Stimulated activated CD4-positive, alpha-beta T cell treated with anti-CD3 and anti-CD28 coated beads, Interleukin-15, amount 100 ng/mL, for 1 hour (primary cell): ENCODE measurements at places on chromosomes 7 and 10.

DNA sequence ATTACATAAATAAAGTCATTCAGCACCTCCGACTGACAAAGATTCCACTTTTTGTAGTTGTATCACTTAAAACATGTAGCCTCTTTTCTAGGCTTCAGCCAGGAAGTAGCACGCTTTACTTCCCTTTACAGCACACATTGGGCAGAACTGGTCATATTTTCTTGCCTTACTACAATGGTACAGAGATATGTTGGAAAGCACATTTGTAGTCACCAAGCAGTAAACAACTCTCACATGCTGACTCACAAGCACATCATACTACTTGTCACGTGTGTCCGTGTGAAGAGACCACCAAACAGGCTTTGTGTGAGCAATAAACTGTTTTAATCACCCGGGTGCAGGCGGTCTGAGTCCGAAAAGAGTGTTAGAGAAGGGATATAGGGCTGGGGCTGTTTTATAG lies 1071.8 kb downstream of the DNAJB9 start:
- DNase-seq: no peak

DNA sequence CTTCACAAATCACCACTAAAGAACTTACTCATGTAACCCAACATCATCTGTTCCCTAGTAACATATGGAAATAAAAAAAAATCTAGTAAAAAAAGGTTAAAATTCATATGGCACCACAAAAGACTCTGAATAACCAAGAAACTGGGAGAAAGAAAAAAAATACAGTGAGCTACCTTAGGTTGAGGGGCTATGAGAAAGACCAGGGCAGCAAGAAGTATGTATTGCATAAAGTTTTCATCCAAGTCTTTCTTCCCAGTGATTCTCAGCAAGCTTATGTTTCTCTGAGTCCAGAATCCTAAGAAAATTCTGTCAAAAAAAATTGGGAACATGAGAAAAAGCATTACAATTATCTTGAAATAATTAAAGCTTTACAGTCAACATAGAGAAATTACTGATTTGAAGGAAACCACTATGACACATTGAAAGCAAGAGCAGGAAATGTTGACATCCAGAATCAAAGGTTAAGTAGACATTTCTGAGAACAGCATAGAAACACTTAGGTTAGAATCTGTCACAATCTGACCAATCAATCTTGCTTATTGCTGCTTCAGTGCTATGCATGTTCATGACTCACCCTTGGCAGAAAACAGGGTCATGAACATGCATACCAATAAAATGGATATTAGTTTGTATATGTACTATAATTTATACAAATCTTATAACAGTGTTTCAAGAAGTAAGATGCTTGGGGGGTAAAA lies 494.0 kb upstream of the POT1 start:
- no peak for DNase-seq

DNA sequence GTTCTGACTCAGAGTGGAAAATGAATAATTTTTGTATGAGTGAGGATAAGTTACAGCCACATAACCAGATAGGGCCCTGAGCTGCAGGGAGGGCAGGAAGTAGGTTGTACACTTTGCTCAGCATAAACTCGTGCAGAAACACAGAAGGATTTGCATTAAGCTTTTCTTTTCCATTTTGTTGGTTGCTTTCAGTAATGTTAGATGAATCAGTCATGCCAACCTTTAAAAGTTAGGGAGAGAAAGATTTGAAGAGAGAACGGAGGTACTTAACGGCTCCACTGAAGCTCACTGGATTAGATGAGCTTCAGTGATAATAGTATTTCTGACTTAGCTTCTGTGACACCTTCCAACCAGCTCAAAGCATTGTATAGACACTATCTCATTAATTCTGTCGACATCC lies 348.1 kb downstream of the GATA3 start:
- no peak for DNase-seq

- DNase-seq: no peak
Observed at GRCh38 chr7:128807191-128807590, 15.4 kb downstream of the CCDC136 start.

- DNase-seq: no peak
Observed at GRCh38 chr7:91434836-91435235, 170.6 kb downstream of the FZD1 start.

DNA sequence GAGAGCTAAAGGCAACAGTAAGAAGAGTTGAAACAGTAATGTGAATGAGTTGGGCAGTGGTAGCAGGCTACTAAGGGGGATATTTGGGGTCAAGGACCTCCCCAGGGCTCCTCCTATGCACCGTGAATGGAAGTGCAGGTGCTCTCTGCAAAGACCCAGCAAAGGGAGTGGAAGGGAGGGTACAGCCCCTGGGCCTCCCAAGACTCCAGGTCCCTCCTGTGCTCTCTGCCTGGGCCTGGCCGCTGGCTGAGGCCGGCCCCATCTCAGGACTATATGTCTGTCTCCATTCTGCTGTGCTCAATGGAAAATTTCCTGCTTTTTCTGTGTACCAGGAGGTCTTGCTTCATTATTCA lies 372.1 kb upstream of the MKI67 start:
- no peak for DNase-seq

GRCh38 chr7:23385140-23385539 lies 85.2 kb downstream of the IGF2BP3 start:
- DNase-seq: no peak

GRCh38 chr10:48412081-48412480 lies 105.6 kb downstream of the MAPK8 start:
- DNase-seq: no peak

- no peak for DNase-seq
Observed at GRCh38 chr10:2839081-2839725, 228.1 kb upstream of the PFKP start.

DNA sequence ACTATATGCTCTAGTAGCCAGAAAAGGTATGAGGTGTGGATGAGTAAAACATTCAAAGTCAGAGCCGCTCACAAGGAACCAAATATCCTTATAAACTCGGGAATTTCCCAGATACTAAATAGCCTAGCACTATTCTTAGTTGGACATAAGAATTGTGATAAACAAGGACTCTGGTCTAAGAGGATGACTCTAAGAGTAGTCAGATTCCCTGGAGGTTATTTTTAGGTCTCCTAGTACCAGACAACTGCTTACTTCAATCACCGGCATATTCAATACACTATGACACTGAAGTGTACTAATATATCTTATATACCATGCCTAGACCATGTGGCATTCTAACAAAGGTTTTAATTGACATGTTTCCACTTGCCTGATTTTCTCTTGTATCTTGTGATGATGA lies 56.5 kb downstream of the LMBR1 start:
- DNase-seq: no peak
